ENCODE measurements at places on chromosomes 5 and 9.

- no peak for DNase-seq
Observed at GRCh38 chr5:58961631-58962280, 378.9 kb downstream of the RAB3C start.

GRCh38 chr5:54013556-54014194 is 296.7 kb downstream of the ARL15 start:
- DNase-seq = peak; percentile 79

GRCh38 chr5:34656700-34657273 is 659 bp downstream of the RAI14 start:
- peak; percentile 36 for DNase-seq

DNA sequence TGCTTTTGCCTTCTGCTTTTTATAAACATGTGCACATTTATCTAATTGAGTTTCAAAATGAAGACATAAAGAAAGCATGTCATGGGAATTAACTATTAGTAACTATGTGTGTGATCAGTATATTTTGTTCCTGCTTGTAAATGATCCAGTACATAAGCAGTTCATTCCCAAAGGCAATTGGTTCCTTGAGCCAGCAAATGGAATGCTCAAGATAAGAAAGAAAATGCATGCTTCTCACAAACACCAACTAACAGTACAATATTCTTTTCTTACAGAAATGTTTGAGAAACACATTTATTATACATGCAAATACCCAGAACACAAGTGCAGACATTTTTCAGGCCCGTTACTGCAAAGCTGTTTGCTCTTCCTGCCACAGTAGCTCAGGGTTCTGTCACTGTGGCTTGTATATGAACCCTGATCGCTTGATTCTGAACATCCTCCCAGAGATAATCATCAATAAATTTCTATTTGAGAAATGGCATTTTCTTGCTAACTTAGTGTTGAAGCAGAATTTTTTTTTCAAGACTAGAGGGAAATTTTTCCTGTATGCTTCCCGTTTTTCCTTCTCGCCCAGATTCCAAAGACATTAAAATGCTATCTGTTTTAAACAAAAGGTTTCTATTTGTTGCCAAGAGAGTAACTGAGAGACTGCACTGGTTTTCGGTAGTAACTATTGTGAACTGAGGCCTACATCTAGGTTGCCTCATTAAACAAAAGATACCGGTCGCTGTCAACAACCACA is 1.9 kb downstream of the GNAQ start:
- DNase-seq = peak; percentile 21

Data from MCF 10A (cell line).